Mucosa of gallbladder (tissue), 1 donor: ENCODE measurements at places on chromosomes 3 and 15.
A peak's percentile ranks its signal among the peaks of the same experiment; 100 is the strongest.

DNA sequence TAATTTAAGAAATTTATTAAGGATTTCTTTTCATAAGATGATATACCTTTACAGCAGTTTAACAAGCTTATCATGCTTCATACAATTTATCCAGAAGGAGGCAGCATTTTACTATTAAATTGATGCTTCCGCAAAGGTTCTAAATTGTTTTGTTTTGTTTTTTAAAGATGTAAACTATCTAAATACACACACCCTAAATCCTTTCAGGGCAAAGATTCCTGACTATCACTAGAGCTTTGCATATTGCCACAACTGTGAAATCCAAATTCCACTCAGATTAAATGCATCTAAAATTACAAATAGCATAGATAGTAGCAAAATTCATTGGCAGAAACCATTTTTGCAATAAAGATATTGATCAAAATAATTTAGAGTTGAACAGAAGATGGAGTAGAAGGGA is 44.5 kb upstream of the CCNL1 start:
- no peak for DNase-seq

DNA sequence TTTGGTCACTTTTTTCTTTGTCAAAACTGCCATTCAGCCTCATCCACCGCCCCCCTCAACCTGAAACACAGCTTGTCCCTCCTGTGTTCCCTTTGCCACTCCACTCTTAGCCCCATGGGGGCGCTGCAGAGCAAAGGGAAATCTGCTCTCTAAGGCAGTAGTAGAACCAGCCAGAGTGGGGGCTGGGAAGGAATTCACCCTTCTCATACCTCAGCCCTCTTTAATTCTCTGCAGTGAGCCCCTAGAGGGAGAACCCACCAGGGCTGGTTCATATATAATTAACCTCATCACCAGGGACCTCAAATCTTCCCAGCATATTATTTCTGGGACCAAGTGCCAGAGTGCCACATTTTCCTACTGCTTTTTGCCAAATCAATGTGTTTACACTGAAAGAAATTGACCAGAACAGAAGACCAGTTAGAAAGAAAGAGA is 2.8 kb upstream of the BCL6 start:
- peak; percentile 94 for DNase-seq

DNA sequence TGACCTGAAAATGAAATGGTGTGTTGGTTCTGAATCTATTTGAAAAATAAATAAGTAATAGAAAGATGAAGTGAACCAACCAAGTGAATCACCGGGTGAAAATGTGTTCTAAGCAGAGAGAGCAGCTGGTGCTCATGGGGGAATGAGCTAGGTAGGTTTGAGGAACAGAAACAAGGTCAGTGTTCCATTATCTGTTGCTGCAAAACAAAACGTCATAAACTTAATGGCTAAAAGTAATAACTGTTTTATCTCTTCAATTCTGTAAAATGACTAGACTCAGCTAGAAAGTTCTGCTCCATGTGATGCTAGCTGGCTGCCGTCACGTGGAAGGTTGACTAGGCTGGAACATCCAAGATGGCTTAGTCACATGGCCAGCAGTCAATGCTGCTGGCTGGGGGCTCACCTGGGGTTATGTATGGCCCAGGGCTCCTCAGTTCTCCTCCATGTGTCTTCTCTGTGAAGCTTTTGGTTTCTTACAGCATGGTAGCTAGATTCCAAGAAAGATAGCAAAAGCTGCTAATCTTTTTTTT is 13.3 kb upstream of the SH3BP5 start:
- no peak for DNase-seq

DNA sequence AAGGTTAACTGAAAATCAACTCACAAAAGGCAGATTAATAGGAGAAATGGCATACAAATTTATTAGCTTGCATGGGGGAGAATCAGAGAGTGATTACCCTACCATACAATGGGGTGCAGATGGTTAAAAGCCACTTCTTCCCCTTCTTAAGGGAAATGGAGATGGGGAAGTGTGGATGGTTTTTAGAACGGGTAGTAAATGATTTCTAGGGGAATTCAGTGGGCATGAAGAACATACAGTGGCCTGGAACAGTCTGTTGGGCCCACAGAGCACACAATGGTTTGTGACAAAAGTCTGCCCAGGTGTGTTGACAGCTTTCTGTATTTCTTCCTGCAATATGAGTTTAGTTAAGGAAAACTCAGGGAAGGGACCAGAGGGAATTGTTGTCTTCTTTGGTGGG is 61.0 kb downstream of the C3orf80 start:
- DNase-seq = no peak

DNA sequence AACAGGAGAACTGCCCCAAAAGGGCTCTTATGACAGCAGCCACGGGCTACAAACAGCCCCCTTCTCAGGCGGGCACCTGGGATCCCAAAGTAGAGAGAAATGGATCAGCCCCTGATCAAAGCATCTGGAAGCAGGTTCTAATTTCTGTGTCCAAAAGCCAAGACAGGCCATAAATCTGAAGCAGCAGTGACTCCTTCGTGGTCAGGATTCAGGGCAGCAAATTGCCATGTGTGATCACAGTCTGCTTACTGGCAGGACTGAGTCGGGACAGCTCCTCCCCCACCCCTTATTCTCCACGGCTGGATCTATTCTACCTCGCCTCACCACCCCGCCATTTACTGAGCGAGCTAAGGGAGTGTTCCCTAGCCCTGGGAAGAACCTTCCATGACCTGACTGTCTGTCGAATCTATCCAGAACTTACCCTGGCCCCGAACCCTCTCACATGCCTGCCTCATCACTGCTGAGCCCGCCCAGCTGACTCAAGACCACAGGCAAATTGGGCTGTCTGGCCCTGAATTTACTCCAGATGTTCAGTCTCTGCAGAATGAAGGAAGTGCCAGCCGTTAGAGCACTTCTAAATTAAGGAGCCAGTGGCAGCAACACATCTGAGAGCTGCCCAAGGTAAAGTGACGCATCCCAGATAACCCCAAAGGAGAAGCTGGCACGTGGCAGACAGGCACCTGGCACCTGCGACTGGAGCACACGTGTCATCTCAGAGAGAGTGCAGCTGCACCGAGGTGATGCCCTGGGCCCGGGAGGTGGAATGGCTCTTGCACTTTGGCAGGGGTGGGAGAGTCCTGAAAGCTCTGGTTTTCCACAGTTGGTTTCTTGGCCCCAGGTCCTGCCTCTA is 1.3 kb downstream of the LRRC15 start:
- DNase-seq = no peak

- no peak for DNase-seq
These were observed 45.9 kb downstream of the NIPA2 start for GRCh38 chr15:22884344-22884743.

- no peak for DNase-seq
These were observed 15.1 kb downstream of the GOLIM4 start for GRCh38 chr3:168080499-168081170.

DNA sequence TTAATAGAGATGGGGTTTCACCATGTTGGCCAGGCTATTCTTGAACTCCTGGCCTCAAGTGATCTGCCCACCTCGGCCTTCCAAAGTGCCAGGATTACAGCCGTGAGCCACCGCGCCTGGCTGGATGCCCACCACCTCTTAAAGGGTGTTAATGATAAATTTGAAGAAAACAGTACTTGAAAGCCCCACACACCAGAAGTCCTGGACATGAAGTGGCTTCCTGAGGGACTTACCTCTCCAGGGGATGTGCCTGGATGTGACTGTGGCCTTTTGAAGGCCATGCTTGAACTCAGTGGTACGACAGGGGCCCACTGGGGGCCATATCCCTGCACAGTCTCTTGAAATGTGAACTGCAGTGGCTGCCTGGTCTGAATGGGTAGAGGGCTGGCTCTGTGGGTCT is 18.2 kb downstream of the IRAK2 start:
- DNase-seq = no peak

DNA sequence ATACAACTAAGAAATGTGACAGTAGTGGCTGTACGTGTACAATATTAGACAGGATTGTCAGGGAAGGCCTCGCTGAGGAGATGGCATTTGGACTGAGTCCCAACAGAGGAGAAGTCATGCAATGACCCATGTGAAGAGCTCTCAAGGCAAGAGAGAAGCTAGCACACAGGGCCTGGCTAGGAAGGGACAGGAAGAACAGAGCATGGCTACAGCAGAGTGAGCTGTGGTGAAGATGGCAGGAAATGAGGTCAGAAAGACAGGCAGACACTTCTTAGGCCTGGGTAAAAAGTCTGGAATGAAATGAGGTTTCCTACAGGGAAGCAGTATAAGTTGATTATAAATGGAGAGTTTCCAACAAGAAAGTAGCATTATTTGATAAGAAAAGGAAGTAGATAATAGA is 33.2 kb upstream of the LEKR1 start:
- DNase-seq = no peak
